ENCODE measurements at places on chromosomes 12 and 14.

- no peak for DNase-seq
These were observed 198.0 kb downstream of the ADGRD1 start for GRCh38 chr12:131151558-131152345.

- peak; percentile 49 for DNase-seq
These were observed 2.4 kb downstream of the NR4A1 start for GRCh38 chr12:52053536-52054209.

DNA sequence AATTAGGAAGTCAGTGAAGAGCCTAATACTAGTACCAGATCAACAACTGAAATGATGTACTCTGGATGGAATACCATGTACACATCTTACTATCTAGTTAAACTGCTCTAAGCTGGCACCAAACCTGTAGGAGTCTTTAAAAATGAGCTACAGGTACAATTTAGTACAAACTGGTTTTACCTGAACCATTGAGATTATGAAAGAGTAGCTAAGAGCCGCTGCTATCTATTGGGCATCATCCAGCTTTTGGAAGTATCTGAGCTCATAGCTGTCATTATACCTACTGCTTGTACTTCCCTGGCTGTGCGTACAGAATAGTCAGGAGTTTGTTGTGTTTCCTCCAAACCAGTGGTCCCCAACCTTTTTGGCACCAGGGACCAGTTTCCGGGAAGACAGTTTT lies 12.4 kb downstream of the TBC1D30 start:
- DNase-seq = no peak

- no peak for DNase-seq
These were observed 91.8 kb upstream of the BCL11B start for GRCh38 chr14:99363616-99364290.

GRCh38 chr14:52315355-52315718 lies 1.2 kb downstream of the PTGER2 start:
- DNase-seq = peak; percentile 64

DNA sequence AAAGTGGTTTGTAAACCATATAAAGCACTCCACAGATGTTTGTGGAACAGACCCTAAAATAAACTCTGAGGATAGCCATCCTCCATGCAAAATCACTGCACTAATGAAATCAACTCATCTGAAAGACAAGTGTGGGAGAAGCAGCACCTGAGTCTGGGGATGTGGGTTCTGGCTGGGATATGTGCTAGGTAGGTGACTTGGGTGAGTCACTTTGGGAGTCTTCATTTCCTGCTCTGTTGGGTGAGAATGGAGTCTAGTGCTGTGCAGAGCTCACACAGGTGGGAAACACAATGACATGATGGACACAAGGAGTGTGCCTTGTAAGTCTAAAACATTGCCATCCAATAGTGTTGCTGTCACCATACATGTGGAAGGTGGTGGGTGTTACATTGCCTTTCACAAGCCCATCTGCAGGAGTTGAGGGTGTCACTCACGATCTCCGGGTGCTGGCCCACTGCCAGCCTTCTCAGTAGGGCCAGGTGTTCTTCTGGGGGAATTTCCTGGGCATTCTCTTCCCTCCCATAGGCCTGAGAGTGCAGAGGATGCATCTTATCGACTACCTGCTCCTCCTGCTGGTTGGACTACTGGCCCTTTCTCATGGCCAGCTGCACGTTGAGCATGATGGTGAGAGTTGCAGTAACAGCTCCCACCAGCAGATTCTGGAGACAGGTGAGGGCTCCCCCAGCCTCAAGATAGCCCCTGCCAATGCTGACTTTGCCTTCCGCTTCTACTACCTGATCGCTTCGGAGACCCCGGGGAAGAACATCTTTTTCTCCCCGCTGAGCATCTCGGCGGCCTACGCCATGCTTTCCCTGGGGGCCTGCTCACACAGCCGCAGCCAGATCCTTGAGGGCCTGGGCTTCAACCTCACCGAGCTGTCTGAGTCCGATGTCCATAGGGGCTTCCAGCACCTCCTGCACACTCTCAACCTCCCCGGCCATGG lies 2.0 kb downstream of the SERPINA4 start:
- DNase-seq = no peak

GRCh38 chr12:130677957-130678558 lies 38.0 kb downstream of the RIMBP2 start:
- no peak for DNase-seq

DNA sequence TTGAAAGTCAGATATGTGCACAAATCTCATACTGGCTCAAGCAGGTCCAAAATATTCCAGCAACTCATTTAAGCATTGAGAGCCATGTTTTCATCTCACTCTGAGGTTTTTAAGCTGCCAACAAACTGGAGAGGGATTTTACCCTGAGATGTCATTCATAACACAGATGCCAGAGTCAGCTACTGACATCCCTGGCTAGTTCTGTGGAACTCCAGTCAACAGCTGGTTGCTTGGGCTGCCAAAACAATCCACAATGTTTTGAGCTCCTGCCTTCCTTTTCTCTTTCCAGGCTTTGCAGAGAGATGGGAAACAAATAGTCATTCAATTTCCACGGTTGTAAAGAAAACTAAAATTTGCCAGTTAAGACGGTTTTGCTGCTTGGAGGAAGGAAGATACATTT lies 621.2 kb upstream of the FBXO33 start:
- DNase-seq = no peak

- no peak for DNase-seq
These were observed 1.1 kb upstream of the LRP1 start for GRCh38 chr12:57127101-57127725.

- no peak for DNase-seq
These were observed 1552.1 kb upstream of the SEL1L start for GRCh38 chr14:83085725-83086124.

All from fibroblast of villous mesenchyme (primary cell).